ENCODE measurements at places on chromosomes 7 and 10. TPM values are rescaled to one million over a fixed set of nuclear protein-coding genes. Genes with fewer than 3 reads are reported as not detected.

Gene CPXM2
- 64.0 TPM for total RNA-seq

- DNase-seq = no peak
Observed at GRCh38 chr10:130121486-130122079, 11.0 kb upstream of the C10orf143 start.

DNA sequence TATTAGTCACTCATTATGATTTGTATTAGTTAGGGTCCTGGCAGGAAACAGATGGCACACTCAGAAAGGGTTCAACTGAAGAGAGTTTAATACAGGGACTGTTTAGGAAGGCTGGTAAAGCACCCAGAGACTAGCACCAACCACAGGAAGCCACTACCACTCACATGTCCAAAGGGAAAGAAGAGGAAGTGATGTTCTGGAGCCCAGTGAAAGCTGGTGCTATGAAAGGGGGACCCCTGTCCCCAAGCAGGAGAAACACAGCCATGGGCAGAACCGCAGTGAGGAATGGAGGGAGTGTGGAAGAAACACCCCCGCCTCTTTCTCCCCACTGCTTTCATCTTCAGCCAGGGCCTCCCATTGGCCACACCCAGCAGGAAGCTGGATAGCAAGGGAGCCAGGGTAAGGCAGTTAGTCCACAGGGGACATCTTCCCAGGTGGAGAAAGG is 3.2 kb upstream of the VSIR start:
- no peak for DNase-seq

- no peak for DNase-seq
Observed at GRCh38 chr10:34737772-34738169, 77.3 kb downstream of the PARD3 start.

DNA sequence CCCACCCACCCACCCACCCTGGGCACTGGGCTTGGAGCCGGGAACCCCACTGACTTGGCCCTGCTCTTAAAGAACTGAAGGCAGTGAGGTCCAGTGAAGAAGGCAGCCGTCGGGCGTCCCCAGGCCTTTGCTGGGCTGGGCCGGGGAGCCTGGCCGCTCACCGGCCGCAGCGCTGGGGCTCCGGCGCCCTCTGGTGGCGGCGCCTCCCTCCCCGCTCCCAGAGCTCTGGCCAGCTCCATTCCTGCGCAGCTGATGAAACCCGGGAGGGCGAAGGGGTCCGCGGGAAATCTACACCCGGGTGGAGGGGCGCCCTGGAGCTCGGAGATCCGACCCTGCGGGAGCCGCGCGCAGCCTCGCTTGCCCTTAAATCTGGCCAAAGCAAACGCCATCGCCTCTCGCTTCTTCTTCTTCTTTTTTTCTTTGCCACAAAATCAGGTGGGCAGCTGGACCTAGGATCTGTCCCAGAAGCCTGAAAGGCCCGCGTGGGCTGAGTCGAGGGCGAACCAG is 1.7 kb upstream of the CXCL12 start:
- peak; percentile 70 for DNase-seq

GRCh38 chr10:16521311-16522016 is at the start of gene C1QL3:
C1QL3 (minus strand) TSS chr10:16521879; CDS start chr10:16521065, 814 bp downstream.
- DNase-seq = peak; percentile 15

Measured in fibroblast of the aortic adventitia (primary cell).